ENCODE measurements at places on chromosomes 6 and 20.

DNA sequence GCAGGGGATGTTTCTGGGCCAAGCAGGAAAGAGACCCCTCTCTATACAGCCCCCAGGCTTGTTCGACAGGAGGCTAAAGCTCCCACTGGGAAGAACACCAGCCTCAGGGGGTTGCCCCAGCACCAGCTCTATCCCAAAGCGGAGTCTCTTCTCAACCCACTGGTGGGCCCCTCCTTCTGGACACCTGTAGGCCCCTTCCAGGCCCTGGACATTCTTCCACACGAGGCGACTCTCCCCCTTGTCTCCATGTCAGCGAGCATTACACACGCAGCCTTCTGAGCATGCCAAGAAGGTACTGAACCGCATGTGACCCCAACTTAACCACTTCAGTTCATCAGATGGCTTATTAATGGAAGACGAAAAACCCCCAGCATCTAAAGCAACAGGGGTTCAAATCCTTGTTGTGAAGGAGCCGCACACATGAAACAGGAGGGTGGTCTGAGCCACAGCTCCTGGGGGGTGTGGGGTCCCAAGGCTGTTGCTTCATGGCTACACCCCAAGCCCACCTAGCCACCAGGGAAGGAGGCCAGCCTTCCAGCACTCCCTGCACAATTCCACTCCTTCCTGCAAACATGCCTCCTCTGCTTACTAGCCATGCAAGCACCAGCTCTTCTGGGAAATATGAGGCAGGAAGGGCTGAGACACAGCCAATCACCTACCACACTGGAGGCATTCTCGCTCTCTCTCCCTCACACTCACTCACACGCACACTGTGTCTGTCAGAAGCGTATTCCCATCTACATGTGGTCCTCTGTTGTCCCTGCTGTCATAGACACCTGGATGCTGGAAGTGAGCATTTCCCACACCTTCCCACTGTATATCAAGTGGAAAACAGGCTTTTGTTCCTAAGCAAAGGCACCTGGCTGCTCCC lies 104.5 kb downstream of the NOL4L start:
- no peak for DNase-seq

DNA sequence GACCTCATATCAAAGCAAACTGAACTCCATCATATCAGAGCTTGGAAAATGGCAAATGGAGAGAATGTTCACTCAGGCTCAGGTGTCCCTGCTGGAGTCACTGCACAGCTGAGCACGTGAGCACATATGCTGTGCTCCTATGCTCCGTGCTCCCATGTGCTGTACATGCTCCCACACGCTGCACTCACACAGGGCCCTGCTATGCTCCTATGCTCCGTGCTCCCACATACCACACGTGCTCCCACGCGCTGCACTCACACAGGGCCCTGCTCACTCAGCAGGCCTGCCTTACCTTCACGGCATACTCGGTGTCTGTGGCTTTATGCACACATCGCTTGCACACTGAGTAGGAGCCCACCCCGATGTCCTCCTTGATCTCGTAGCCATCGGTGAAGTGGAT lies 65.7 kb upstream of the MPC1 start:
- DNase-seq: no peak

DNA sequence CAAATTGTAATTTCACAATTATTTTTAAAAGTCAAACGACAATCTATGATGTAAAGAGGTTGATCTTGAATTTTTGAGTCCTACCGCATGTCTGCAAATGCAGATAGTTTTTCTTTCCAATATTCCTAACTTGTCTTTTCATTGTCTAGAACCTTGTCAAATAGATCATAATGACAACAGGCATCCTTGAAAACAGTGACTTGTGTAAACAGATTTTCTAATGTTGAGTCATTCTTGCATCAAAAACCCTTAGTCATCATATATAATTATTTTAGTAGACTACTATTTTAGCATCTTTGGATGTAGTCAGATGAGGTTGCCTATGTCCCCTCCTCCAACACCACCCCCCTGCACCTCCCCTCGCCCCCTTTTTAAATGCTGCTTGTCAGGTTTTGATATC lies 43.8 kb downstream of the BMP6 start:
- DNase-seq: no peak

GRCh38 chr20:24814556-24815195 lies 134.4 kb upstream of the CST7 start:
- DNase-seq: no peak

- DNase-seq: no peak
Measured at GRCh38 chr6:170289180-170289931, 1.5 kb downstream of the DLL1 start.

DNA sequence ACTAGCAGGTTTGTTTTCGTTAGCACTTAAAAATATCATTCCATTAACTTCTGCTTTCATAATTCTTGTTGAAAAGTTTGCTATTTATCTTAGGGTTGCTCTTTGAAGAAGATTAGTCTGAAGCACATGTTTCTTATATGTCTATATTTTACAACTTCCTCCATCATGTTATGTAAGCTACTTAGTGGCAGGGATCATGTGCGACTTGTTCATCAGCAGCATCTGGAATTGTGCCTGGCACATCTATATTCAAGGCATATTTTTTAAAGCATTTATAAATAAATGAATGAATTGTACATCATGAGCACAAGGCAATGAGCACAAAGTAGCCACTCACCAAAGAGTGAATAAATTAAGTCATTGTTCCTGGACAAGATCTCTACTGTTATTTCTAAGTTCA lies 187.2 kb upstream of the COL21A1 start:
- DNase-seq: no peak

- DNase-seq: peak; percentile 85
Measured at GRCh38 chr6:46170357-46171289, at the start of gene ENPP5. Gene ENPP5, minus strand, starts transcription at chr6:46170980. Its CDS starts 2,718 bp downstream, at chr6:46168262.

GRCh38 chr6:78910010-78910409 lies 42.7 kb downstream of the IRAK1BP1 start:
- DNase-seq: no peak
